Muscle of back (tissue), 13 donors: ENCODE measurements at places on chromosomes 12 and 14.

DNA sequence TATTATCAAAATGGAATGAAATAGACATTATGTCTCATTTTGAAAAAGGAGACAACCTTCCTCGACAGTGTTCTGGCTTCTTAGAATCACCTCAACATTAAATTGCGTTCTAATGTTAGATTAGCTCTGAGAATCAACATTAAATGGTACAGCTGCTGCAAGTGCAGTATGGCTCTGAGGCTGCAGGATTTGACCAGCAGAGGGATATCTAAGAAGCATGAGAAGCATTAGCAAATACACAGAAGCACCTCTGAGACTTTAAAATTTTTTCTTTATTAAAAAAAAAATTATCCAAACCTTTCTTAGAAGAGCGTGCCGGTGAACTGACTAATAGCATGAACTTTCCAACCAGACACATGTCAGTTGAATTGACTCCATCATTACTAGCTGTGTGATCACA is 253.4 kb upstream of the LRIG3 start:
- DNase-seq: no peak

GRCh38 chr12:12521888-12522287 is 40.8 kb downstream of the DUSP16 start:
- no peak for DNase-seq

DNA sequence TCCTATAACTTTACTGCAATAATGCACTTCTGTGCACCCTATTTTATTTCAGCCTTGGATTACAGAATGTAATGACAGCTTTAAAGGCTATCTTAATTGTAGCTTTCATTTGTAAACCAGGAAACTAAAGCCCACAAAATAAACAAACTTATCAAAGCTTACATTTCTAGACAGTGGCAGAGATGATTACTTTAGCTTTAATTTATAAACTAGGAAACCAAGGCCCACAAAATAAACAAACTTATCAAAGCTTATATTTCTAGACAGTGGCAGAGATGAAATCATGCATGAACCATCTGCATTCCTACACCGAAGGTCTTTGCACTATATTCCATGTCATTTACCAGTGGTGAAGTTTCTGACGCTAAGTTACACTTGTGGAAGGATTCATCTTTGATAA is 74.4 kb downstream of the PRKD1 start:
- DNase-seq: no peak

GRCh38 chr14:71230897-71231296 is 323.6 kb downstream of the PCNX1 start:
- no peak for DNase-seq

DNA sequence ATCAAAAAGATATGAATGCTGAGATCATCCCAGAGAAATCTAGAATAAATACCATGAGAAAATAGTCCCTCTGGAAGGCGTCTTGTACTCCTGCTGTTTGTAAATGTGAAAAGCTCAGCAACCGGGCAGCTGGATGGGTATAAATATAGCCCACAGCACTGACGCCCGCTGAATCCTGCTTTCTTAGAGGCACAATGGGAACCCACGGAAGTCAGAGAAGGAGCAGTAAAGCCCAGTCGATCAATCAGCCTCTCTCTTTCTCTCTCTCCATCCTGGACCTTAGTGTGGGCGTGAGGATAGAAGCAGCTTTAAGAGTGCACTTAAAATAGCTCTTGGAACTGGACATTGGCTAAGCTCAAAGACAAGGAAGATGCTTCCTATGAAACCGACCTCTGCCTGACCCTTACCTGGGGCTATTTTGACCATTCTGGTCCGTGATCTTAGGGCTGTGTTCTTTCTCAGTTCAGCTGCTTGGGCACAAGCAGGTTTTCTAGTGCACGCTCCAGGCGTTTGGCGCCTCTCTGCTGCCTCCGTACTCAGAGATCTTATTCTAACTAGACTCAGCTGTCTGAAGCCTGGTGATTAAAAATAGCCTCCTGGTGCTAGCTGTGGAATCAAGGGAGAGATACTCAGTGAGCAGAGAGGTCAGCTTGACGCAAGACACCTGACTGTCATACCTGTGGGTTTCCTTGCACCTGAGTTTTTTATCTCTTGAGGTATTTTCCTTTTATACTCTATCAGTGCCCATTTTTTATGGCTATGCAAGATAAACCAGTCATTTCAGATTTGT is 144.6 kb downstream of the ETV6 start:
- DNase-seq: peak; percentile 58

DNA sequence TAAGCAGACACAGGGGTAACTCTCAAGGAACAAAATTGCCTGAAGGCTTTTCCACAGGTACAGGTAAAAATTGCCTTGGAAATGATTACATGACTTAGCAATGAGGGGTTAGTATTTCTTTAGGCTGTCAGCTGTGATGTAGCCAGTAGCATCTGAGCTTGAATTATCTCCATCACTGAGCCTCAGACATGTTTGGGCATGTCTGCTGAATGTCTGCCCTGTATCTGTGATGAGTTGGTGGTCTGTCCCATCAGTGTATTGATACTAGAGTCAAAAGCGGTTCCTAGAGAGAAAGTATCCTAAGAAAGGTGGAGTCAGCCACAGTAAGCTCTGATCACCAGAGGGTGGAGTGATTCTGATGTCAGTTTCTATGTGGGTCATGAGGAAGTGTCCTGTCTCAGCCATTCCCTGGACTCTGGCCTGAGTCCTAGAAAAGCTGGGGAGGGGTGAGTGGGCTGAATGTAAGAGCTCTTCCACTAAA is 16.3 kb downstream of the AKAP6 start:
- peak; percentile 55 for DNase-seq

DNA sequence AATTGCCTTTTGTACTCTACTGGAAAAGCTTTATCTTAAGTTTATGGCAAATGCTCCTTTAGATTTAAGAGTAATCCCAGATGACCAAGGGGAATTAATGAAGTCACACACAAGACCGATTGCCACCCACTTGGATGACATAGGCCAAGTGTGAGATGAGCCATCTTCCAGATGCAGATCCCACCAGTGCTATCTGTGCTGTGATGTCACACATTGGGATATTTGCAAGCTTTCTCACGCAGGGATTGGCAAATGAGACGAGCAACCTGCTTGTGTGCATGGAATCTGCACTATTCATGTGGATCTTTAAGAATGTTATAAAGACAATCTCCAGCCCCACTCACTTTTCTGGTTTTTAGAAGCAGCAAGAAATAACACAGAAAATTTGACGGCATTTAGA is 602.1 kb upstream of the TMEM132C start:
- DNase-seq: no peak

DNA sequence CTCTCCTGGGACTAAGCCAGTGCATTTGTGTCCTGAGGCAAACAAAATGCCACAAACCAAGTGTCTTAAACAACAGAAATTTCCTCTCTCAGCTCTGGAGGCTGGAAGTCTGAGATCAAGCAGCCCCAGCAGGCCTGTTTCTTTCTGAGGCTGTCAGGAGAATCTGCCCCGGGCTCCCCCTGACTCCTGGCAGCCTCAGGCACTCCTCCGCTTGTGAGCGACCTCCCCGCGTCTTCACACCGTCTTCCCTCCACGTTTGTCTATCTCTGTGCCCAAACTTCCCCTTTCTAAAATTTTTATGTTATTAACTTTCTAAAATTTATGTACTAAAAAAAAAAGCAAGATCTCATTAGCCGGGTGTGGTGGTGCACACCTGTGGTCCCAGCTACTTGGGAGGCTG is 59.7 kb downstream of the RIMBP2 start:
- DNase-seq: no peak

DNA sequence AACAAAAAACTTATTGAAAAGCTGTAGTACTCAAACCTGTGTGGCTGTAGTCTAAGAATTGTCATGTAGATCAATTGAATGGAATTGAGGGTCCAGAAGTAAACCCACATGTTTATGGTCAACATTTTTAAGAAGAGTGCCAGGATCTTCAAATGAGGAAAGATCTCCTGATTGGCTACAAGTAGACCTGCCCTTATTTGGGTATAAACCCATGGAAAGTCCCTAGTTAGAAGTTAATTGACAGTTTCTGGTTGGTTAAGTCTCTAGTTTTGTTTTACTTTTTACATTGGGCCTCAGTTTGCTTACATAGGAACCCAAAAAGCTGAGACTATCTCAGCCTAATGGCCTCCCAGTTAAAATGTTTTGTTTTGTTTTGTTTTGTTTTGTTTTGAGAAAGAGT is 91.9 kb upstream of the RESF1 start:
- no peak for DNase-seq

DNA sequence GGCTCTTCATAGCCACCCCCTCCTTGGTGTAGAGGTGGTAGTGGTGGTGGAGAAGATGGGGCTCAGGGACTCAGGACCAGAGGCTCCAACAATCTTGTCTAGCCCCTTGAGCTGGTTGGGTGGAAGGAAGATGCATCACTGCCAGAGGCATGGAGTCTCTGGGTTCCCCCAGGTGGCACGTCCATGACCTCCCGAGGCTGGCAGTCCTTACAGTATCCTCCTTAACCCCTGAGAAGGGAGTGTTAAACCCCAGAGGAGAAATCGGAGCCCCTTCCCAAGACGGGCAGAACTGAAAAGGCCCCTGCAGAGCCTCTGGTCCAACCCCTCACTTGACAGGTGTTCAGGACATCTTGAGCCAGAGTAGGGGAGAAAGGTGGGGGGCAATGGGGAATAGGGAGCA is 9.1 kb downstream of the KRT83 start:
- no peak for DNase-seq

DNA sequence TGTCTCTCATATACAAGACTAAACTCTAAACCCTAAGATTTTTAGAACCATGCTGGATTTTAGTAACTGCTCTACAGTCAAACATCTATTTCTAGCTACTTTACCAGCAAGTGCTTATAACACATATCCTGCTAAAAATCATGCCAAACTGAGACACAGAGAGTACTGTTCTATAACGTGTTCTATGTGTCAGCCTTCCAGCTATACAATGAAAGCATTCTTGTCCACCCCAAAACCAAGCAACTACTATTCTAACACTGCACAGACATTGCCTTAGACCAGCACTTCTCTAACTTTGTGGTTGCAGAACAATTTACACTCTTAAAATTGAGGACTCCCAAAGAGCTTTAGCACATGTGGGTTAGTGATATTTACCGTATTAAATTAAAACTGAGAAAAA is 85.7 kb downstream of the SPPL3 start:
- no peak for DNase-seq

DNA sequence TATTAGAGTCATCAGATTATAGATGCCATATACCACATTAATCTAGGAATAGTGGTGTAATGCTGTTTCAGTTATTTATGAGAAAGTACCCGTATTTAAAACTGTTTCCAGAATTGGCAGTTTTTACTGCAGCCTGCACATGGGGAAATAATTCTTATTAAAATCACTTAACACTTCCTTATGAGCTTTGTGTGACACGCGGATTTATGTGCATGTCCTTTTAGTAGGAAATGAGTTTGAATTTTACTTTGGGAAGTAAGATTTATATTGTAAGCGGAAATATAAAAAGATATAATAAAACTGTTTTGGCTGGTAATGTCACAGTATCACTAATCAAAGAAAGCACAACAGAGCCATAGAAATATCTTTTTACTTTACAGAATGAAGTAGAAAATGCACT is 132.9 kb downstream of the TMEM117 start:
- no peak for DNase-seq

DNA sequence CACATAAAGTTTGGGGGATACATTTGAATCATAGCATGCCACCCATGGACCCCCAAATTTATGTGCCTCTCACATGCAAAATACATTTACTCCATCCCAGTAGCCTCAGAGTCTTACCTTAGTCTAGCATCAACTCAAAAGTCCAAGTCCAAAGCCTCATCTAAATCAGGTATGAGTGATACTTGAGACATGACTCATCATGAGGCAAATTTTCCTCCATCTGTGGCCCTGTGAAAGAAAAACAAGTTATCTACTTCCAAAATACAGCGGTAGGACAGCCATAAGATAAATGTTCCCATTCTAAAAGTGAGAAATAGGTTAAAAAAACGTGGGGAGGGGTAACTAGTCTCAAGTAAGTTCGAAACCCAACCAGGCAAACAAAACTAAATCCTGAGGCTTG is 444.2 kb downstream of the SNAPC1 start:
- DNase-seq: no peak

GRCh38 chr12:95214466-95214865 is 2.8 kb downstream of the FGD6 start:
- no peak for DNase-seq

DNA sequence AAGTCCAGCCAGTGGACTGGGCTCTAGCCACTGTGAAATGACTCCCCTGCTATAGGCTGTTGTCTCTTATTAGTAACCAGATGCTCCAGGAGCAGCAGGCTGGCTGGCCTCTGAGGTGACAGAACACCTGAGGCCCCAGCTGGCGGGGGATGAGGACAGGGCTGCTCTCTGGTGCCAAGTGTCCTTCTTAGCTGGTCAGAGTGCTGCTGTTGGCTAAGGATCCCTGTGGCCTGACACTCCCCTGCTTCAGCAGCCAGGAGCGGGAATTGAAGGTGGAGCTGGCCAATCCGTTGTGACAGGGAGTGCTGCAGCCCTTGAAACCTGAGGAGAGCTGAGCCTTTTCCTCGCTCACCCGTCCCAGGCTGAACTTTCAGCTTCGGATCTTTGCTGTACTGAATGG is 30.7 kb downstream of the TMEM229B start:
- DNase-seq: no peak

GRCh38 chr12:1429980-1430379 is 164.4 kb downstream of the FBXL14 start:
- peak; percentile 36 for DNase-seq

DNA sequence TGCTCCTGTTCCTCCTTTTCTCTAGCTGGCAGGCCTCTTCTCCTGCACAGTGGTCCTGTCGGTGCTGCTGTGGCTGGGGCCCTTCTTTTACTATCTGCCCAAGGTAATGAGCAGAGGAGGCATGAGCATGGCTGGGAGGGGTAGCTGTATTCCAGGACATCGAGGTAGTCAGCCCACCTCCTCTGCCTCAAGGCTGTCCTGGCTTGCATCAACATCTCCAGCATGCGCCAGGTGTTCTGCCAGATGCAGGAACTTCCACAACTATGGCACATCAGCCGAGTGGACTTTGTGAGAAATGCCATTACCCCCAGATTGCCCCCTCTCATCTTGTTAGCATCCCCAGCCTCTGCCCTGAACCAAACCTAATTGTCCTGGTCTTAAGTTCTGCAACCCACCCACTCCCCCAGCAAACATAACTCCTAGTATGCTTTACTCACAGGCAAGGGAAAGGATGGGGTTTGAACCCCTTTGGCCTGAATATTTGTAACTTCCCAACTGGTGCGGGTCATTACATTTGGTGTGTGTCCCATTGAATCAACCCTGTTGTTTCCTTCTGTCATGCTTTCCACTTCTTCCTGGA is 9.1 kb downstream of the B4GALNT1 start:
- DNase-seq: no peak

DNA sequence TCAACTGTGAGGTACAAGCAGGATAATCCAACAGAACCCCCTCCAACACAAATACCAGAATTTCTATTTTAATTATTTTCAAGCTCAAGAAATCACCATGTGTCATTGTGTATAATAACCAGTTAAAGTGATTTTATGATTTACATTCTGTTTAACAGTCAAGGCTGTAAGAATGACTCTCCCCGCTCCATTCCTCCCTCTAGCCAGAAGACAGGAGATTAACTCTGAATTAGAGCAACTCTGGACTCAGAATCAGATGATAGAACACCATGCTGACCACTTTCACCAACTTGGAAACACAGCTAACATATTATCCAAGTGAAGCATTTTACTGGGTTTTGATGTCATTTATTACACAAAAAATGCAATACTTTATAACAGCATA is 71.9 kb downstream of the ATP2B1 start:
- DNase-seq: no peak

GRCh38 chr14:44154874-44155273 is 352.2 kb downstream of the FSCB start:
- DNase-seq: no peak

GRCh38 chr12:25982416-25982815 is 23.9 kb downstream of the RASSF8 start:
- DNase-seq: no peak
